ENCODE measurements at places on chromosomes 1 and 21.

DNA sequence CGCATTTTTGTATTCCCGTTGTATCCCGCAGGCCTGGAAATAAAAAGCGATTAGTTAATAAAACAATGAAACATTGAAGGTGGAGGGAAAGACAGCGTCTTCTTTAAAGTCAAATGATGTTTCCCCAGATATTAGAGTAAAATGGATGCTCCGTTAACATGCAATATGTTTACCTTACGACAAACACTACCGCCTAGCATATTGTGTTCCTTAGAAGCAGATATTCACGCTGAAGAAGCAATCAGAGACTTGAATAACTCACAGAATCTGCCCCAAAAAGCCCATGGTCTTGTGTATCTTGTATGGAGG is 583 bp upstream of the B4GALT3 start:
- no peak for DNase-seq

DNA sequence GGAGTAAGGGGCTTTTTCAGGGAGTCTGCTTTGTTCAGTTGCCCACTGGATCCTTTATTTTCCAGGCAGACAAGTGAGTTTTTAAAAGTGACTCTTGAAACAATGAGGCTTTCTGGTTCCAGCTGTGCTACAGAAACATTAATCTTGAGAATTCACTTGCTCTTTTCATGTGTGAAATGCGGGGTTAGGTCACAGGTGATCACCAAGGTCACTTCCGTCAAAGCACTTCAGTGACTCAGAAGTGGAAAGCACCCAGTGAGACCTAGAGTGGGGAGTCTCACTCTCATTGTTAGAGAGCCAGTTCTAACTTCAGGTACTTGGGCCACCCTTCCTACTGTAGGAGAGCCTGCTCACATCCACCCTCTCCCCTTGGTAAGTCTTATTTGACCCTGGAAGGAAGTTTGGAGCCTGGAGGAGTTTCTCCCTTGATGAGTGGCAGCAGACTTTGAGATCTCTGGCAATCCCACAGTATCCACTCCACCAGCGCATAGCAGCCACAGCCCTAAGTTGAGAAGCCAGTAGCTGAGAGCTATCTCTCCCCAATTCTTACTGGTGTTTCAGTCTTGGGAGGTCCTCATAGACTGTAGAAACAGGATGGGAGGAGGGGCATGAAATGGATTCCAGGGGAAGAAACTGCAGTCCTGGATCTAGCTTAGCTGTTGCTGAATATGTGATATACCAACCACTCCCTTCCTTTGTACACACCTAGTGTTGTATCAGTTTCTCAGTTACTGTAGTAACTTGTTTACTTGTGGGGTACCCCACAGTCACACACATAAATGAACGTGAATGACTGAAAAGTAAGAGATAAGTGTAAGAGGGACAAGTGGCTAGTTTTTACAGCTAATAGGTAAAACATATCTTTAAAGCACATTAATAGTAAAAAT is 3.1 kb downstream of the TACSTD2 start:
- no peak for DNase-seq

DNA sequence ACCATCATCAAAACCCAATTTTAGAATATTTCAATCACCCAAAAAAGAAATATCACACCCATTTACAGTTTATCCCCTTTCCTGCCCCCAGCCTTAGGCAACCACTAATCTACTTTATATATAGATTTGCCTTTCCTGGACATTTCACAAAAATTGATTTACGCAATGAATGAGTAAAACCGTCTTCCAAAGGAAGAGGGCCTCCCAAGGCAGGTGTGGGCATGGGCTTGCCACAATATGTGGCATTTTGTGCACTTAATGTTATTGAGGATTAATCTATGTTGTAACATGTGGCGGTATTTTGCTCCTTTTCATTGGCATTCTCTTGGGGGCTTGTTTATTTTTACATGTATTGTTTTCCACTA is 11.8 kb upstream of the BMP8B start:
- DNase-seq: no peak

DNA sequence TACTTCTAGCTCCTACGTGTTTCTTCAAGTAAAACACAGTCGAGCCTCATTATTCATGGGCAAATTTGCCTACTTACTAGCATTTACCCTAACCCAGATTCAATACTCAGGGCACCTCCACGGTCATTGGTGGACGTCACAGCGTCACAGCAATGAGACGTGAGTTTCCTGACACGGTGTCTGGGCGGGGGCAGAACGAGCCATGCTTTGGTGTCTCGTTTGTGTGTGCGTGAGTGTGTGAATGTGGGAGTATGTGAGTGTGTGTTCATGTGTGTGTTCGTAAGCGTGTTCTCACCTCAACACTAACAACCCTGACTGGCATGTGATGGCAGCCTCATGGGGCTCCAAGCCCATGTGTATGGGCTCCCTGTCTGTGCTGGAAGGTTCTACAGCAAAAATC is 17.5 kb upstream of the COL18A1 start:
- no peak for DNase-seq

DNA sequence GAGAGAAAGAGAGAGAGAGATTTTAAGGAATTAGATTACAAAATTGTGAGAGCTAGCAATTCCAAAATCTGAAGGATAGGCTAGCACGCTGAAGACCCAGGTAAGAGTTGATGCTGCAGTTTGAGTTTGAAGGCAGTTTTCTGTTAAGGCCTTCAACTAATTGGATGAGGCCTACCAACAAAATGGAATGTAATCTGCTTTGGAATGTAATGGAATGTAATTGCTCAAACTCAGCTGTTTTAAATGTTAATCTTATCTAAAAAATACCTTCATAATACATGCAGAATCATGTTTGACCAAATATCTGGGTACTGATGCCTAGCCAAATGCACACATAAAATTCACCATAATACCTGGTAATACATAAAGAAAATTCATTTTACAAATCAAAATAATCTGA is 976.1 kb downstream of the LTN1 start:
- DNase-seq: no peak

DNA sequence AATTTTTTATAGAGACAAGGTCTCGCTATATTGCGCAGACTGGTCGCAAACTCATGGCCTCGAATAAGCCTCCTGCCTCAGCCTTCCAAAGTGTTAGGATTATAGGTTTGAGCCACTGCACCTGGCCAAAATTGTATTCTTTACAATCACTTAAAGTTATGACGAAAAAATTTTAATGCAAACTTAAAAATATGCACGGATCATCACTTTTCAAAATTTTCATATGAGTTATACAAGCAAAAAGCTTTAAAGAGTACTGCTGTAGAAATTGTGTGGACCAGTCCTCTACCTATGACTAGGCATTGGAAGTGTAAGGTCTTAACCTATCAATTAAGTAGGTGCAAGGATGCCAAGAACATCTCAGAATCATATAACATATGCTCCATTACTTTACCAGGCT is 34.9 kb downstream of the COP1 start:
- DNase-seq: no peak

- DNase-seq: no peak
Observed at GRCh38 chr1:44016890-44017400, 14.3 kb downstream of the SLC6A9 start.

- DNase-seq: no peak
Observed at GRCh38 chr1:5576011-5576672, 416.1 kb downstream of the NPHP4 start.

DNA sequence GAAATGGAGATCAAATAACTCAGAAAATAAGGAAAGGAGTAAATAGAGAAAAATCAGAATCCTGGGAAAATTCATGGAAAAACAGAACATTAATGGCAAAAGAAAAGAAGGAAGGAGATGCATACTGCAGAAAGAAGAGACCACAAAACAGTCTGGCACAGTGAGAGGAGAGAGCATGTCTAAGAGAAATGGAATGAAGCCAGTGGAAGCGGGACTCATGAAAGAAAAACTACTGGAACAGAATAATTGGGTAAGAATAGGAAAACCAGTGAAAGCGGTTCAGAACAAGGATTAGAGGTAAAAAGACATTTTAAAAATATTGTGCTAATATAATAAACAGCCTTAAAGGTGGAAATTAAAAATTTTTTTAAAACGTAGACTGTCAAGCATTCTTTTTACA is 93.6 kb upstream of the GREM2 start:
- DNase-seq: no peak

DNA sequence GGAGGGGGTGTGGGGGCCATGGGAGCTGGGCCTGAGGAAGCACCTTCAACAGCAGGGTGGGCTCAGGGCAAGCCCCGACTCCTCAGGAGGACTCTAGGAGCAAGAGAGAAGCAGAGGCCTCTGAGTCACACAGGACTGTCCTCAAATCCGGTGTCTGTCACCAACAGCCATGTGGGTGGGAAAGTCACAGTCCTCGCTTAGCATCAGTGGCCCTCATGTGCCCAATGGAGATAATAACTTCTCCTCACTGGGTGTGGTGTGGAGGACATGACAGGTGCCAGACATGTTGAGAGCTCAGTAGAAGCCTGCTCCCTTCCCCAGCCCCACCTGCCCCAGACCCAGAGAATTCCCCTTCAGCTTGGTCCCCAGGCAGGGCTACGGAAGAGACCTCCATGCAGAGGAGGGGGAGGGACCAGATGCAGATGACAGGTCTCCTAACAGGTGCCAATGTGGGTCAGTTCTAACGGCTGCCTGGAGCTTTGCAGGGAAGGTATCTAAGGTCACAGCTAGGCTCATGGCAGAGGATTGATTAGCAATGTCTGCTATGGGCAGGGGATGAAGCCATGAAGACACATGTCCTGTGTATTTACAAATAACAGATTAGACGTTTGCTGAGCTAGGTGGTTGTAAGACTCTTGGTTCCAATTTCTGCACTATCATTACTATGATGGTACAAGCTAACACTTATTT is 30.2 kb downstream of the TTC39A start:
- DNase-seq: no peak

GRCh38 chr1:71053146-71053545 is 5.5 kb upstream of the PTGER3 start:
- DNase-seq: no peak

- no peak for DNase-seq
Observed at GRCh38 chr1:178301141-178301540, 195.6 kb downstream of the CLEC20A start.

DNA sequence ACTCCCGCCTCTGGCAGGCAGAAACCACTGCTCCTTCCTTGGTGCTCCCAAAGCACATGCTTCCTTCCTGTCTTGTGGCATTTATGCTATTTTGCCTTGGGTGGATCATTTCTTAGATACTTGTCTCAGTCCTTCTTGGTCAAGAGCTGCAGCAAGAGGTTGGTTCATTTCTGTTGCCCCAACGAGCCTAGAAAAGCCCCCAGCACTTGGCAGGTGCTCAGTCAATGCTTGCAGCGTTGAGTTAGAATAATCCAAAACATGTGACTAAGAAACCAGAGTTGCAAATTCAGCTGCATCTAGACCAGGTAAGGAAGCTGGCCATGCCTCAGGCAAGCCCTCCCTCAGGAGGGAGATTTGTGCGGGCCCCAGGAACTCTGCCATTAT is 42.4 kb upstream of the TENT5C start:
- no peak for DNase-seq

- no peak for DNase-seq
Observed at GRCh38 chr1:27235827-27236226, 1.4 kb downstream of the WDTC1 start.

- DNase-seq: no peak
Observed at GRCh38 chr21:32406405-32406804, 6.1 kb upstream of the EVA1C start.

DNA sequence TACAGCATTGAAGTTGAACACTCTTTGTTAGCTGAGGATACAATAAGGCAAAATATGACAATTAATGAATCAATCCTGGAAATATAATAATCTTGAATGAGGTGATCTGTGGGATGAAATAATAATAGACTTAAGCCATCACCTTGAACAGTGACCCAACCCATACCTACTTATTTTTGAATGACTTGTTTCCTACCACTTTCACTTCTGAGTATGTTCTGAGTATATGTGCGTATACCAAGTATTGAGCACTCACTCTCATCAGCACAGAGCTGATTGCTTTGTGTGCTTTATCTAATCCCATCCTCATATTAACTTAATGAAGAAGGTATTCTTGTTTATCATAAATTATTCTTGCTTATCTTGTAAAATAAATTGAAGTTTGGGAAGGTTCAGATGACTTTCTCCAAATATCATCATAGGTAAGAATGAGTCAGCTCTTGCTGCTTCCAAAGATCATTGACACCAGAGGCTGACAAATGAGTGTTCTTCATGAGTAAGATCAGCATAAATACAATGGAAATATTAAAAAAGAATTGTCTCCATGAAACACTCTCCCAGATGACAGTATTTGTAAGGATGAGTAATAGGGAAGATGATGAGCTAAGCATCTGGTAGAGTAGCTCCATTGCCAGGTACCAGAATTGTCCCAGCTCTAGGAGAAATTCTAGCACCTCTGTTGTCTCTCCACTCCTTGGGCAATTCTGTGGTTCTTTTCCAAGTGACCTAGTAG is 198.1 kb upstream of the KIAA0040 start:
- no peak for DNase-seq

- DNase-seq: no peak
Observed at GRCh38 chr1:236508593-236509027, 15.2 kb upstream of the LGALS8 start.

- DNase-seq: no peak
Observed at GRCh38 chr1:183480971-183481441, 8.7 kb downstream of the SMG7 start.
